CD4-positive, alpha-beta T cell treated with Interleukin-17A for 1 hour (primary cell): ENCODE measurements at places on chromosomes 1 and 21.

GRCh38 chr1:64953241-64953640, 13.1 kb downstream of the JAK1 start:
- DNase-seq = no peak

- DNase-seq = no peak
These were observed 183.0 kb downstream of the CYYR1 start for GRCh38 chr21:26389971-26390641.

DNA sequence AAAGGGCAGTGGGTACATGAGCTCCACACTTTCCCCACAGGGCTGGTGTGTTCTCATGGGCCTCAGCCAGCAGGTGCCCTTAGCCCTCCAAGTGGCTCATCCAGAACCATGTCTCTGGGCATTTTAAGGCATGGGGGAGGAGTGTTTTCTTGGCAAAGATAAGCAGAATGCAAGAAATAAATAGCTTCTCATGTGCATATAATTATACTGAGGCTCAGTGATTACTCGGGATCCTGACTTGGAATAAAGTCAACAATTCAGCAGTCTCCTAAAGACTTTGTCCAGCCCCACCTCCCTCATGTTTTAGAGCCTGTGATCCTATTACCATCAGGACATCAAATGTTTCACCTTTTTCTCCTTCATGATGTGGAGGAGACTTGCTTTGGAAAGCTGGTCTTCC, 92.7 kb upstream of the COG2 start:
- DNase-seq = no peak

- no peak for DNase-seq
These were observed 373.5 kb downstream of the KIF26B start for GRCh38 chr1:245528258-245528635.

DNA sequence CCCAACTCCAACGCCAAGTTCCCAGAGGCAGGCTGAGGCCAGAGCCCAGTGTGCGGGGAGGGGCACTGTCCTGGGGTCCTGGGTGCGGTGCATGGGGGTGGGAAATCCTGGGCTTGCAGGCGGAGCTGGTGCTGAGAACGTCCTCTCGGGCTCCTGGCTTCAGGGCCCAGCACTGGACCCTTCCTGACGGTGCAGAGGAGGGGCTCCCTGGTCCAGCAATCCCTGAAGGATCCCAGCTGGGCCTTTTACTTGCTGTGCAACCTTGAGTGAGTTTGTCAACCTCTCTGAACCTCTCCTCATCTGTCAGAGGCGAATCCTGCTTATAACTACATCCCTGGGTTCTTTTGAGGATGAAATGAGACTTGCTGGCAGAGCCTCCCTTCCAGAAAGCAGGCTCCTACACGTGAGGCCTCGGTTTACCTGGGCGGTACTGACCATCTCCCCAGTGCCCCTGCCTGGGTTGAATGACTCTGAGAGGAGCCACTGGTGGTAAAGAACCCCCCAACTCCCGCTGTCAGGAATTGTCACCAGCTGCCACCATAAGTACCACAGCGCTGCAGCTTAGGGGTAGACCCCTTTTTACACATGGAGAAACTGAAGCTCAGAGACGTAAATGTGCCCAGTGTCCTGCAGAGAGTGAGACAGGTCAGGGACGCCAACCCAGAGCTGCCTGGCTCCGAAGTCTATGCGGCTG, 77.3 kb downstream of the DHRS3 start:
- DNase-seq = no peak

GRCh38 chr1:64263335-64263734, 59.9 kb downstream of the UBE2U start:
- no peak for DNase-seq

DNA sequence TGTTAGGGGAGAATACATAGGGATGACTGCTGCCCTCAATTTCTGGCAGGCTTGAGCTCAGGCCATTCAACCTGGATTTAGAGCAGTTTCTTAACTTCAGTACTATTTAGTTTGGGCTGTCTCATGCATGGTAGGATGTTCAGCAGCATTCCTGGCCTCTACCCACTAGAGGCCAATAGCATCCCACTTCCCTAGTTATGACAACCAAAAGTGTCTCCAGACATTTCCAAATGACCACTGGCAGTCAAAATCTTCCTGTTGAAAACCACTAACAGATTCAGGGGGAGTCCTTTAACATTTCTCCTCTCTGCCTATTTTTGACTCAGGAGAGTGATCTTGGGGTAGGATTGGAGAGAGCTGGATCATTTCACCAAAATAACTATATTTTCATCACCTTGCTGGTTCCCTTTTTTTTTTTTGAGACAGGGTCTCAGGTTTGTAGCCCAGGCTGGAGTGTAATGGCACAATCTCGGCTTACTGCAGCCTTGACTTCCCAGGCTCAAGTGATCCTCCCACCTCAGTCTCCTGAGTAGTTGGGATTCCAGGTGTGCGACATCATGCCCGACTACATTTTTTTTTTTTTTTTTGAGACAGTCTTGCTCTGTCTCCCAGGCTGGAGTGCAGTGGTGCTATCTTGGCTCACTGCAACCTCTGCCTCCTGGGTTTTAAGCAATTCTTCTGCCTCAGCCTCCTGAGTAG, 8.7 kb downstream of the GNAT2 start:
- no peak for DNase-seq

DNA sequence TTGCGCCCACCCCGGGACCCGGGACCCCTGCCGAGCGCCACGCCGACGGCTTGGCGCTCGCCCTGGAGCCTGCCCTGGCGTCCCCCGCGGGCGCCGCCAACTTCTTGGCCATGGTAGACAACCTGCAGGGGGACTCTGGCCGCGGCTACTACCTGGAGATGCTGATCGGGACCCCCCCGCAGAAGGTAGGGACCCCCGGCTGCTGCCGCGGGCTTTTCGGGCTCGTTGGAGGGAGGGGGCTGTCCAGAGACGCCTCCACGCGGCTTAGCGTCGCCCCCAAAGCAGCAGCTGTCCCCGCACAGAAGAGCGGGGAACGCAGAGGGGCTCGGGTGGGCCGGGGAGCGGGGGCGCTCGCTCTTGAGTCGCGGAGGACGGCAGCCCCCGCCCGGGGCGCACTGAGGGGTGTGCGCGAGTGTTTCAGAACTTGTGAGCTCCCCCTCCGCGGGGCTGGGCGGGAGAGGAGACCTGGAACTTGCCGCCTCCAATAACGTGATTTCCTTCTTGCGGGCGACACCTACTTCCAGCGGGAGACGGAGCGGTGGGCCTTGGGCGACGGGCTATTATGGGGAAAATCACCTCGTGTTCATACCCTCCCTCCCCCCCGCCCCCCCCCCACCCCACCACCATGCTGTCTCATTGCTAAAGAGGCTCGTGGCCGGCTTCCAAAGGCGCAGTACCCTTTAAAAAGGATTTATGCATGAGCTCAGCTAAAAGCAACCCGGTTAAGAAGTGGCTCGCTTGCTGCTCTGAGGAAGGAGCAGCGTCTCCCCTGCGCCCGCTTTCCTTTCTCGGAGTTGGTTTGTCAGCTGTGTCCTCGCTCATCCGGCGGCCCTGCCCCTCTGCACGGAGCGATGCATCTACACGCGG, 664 bp downstream of the BACE2 start:
- no peak for DNase-seq

- no peak for DNase-seq
These were observed 405.5 kb downstream of the MATN1 start for GRCh38 chr1:30317921-30318320.

GRCh38 chr1:34865981-34866761, 6.6 kb upstream of the SMIM12 start:
- DNase-seq = peak; percentile 94

DNA sequence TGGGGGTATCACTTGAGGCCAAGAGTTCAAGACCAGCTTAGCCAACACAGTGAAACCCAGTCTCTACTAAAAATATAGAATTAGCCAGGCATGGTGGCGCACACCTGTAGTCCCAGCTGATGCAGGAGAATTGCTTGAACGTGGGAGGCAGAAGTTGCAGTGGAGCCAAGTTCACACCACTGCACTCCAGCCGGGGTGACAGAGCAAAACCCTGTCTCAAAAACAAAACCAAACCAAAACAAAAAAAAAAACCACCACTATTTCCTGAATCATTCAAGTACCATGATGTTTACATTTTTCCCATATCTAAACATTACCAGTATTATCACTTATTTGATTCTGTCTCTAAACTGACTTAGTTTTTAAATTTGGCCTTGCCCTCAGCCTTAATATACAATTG, 29.5 kb downstream of the TUT4 start:
- peak; percentile 16 for DNase-seq

DNA sequence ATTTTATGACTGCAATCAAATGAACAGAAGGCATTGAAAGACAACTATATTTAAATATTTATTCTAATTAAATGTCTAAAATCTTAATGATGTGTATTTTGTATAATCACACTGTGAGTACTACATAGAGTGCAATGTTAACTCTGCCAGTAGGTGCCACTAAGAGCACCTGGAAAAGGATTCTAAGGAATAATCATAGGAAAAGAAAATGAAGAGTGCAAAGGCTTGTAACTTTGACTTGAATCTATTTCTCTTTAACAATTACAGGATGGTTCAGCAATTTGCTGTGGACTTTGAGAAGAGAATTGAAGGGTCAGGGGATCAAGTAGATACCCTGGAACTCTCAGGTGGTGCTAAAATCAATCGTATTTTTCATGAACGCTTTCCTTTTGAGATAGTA, 200.4 kb downstream of the DNM3 start:
- DNase-seq = no peak

DNA sequence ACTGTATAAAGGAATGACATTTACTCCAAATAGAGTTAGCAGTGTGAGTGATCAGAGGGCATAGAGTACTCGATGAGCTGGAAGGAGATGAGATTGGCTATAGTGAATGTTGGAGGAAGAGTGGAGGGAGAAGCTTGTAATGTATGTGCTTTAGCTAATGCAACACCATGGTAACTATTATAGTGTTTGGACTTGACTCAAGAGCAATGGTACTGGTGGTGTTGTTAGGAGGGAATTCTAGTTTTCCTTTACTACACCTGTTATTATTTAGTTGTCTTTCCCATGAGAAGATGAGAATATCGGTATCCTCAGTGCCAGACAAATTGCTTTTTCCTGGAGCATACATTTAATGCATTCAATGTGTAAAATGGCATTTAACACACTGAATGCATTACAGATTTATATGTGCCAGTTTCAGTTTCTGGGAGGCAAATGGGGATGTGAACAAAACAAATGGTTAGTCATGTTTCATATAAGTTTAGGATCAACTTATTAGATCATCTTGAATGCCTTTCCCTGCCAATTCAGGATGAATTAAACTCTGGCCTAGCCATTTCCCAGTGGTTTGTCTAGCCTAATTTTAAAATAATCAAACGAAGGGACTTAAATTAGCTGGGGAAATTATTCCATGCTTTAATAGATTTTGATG, 291.1 kb upstream of the ADAMTS5 start:
- DNase-seq = no peak
